ENCODE measurements at places on chromosomes 6 and 20.

GRCh38 chr6:149266659-149267058 is 50.9 kb upstream of the TAB2 start:
- DNase-seq = no peak

DNA sequence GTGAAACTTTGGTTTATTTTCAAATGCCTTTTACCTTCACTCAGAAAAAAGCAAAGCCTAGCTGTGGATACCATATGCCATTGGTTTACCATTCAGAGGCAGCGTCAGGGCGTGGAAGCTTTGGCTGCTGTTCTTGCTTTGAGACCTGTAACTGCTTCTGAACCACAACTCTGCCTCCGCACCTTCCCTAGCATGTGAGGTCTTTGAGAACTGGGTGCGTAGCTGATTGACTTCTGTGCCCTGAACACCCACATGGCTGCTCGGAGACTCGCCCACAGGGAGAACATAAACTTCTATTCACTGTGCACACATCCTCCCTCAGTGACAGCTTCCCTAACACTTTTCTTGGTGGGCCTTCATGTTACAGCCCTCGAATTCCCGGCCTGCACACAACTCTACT is 11.2 kb upstream of the CLDN20 start:
- no peak for DNase-seq

GRCh38 chr20:49562311-49563014 is 5.5 kb downstream of the PTGIS start:
- no peak for DNase-seq

GRCh38 chr6:166644681-166645080 is 17.6 kb upstream of the RPS6KA2 start:
- no peak for DNase-seq

- DNase-seq = no peak
Measured at GRCh38 chr20:40276301-40276700, 412.7 kb downstream of the MAFB start.

DNA sequence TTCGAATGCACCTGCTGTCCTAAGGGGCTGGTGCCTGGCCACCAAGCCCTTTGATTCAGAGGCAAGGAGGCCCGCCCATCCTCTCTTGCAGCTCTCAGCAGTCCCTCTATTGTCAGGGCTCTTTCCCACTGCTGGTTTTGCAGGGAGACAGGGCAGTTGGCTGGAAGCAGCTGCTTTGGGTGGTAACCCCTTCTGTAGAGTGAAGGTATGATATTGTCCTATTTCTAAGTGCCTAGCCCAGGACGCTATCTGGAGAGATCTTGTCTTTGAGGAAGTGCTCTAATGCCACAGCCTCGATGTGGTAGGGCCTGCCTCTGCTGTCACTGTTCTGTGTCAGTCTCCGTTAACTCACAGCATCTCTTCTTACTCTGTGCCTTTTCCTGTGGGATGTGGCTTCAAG is 5.6 kb downstream of the PLCG1 start:
- DNase-seq = no peak

DNA sequence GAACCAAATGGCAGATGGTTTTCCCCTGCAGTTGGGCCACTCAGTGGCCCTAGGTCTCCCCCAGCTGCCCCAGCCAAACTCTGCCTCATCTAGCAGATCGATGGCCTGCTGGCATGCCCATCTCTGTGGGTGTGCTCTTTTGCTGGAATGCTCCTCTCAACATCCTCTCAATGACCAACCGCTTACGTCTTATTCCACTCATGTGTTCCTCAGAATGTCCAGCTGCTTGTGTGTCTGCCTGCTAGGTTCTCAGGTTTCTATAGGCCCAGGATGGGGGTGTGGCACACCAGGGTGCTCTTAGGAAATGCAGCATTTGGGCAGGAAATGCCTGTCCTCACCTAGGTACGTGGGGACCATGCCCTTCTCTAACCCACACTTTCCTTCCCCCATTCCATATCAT is 509.9 kb upstream of the SYNCRIP start:
- no peak for DNase-seq

DNA sequence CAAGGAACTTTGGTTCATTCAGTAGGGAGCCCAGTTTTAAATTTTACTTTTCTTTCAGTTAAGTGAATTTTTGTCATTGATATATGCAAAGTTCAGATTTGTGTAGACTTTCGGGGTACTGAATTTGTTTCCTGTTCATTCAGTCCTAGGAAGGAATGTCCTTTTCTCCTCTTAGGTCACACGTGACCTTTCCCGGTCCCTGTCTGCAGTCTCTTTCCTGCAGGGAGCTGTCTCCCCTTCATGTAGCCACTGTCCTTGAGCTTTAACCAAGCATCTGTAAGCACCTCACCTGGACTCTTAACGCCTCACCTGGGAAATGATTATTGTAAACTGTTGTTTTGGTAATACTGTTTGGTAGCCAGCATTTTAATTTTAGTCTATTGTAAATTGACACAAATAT is 190.7 kb downstream of the ARID1B start:
- DNase-seq = no peak

GRCh38 chr6:2850538-2851113 is 9.0 kb upstream of the SERPINB1 start:
- DNase-seq = no peak

DNA sequence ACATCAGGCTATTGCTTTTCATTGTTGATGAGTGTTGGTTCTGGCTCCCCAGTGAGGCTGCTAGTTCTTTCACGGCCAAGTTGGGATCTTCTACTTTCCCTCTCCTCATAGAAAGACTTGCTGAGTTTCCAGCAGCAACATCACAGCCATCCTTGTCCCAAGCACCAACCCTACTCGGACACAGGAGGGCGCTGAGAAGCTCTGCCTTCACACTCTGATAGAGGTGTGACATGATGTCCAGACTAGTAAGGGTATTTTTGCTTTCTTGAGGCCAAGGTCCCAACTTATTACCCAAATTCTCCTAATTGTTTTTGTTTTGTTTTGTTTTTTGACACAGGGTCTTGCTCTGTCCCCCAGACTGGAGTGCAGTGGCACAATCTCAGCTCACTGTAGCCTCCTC is 3.0 kb upstream of the GCM1 start:
- no peak for DNase-seq

- no peak for DNase-seq
Measured at GRCh38 chr6:47188588-47189021, 121.1 kb downstream of the TNFRSF21 start.

GRCh38 chr6:150835620-150836019 is 29.9 kb upstream of the MTHFD1L start:
- no peak for DNase-seq

GRCh38 chr6:6704103-6705060 is 115.9 kb downstream of the LY86 start:
- DNase-seq = no peak

DNA sequence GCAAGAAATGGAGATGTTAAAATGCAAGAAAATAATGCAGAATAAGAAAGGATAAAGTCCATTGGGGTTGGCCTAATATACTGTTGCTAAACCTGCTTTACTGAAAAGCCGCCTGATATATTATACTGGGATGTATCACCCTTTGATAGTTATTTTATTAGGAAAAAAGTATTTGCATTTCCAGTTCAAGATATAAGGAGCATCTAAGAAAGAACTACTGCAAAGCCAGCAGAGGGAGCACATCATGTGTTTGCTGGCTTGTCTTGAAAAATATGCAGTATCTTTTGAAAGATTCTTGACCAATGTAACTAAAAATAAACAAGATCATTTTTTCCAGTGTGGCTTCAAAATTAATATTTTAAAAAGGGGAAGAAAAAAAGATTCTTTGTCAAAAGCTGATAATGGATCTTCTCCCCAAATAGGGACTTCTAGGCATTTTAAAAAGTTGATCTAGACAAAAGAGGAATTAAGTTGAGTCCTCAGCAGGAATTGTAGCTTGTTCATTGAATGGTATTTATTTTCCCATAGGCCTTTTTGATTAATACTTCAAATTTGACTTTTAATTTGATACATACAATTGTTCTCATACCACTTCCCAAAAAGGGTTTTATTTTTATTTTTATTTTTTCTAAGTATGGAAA is 214.9 kb downstream of the ZFAND3 start:
- no peak for DNase-seq

DNA sequence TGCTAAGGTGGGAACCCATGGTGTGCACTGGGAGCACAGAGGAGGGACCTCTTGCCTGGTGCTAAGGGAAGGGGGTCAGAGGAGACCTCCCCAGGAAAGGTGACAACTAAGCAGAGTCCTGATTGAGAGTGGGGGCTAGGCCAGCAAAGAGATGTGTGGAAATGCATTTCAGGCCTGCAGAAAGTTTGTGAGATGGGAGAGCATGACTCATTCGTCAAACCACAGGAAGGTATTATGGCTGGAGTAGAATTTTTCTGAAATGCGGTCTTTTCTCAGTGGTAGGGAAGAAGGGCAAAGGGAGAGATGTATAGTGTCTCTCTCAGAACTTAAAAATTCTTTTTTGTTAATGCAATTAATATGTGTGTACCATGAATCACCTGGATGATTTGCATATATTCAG is 23.6 kb upstream of the EDN1 start:
- no peak for DNase-seq

DNA sequence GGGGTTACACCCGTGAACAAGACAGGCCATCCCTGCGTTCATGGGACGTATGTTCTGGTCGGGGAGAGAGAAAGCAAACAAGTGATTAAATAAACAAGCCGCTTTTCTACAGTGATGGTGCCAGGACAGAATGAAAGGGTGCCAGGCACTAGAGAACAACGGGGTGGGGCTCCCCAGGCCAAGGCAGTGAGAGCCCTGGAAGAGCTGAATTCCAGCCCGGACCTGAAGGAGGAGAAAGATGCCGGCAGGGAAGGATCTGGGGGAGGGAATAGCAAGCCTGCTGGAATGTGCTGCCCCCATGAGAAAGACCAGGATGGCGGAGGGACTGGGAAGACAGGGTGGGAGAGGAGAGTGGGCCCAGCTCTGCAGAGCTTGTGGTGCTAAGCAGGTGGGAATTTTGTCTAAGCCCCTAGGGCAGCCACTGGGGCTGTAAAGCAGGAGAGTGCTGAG is 7.5 kb downstream of the SNAI1 start:
- DNase-seq = no peak

DNA sequence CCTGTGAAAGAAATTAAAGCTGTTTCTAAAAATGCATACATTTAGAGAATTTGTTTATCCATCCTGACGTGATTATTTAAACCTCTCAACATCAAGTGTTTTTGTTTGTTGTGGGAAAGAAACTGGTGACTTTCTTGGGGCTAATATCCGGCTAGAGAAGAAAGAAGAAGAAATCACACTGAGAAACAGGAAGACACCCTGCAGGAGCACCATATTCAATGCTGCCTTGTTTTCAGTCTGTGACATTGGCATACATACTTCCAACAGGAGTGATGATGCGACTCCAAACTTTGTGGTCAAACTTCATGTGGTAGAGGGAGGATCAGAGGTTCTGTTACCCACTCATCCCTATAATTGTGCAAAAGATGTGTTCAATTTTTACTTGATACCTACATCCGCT is 997.6 kb upstream of the CITED2 start:
- no peak for DNase-seq

GRCh38 chr6:158619922-158620801 is 24.4 kb downstream of the DYNLT1 start:
- no peak for DNase-seq

DNA sequence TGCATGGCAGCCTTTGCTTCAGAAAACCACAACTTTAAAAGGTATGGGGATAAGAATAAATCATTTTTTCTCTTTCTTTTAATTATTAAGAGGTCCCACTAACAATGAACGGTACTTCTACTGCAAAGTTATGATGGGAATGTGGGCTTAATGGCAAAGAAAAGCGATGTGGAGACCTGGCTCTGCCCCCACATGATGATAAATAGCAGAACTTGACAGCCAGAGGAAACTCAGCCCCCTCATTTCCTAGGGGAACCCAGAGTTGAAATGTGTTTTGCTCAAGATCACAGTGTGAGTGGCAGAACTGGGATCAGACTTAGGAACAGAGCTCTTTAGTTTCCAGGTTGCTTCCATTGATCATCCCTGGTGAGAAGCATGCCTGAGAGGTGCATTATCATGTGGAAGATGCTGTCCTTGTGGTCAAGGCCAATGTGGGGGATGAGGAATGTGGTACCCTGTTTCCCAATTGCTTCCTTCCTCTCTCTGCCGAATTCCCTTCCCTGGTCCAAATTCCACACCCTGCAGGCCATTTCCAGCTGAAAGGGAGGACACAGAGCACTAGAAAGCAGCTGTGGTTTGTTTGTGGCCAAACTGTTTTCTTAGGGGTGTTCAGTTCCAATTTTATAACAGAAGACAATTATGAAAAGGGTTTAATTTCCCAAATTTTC is 66.0 kb downstream of the BACH2 start:
- DNase-seq = no peak

- DNase-seq = no peak
Measured at GRCh38 chr6:127069659-127070279, 48.7 kb upstream of the RSPO3 start.

DNA sequence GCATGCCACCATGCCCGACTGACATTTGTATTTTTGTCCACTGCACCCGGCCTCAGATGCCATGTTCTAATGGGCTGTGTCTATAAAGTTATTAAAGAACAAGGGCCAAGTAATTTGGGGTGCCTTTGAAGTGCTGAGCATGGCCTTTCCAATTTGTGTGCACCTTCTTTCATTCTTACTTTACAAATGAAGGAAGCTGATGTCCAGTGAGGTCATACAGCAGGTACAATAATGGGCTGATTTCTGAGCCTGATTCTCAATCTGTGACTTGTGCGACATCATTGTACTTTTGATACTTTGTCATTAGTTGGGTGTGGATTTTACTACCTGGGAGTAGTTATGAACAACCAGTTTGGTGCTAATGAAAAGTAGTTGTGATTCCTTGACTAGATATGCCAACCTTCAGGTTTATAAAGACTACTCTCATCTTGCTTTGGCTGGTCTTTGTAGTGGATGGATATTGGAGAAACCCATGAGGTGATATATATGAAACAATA is 94.3 kb downstream of the JARID2 start:
- no peak for DNase-seq

- DNase-seq = no peak
Measured at GRCh38 chr20:48025051-48025515, 239.8 kb upstream of the SULF2 start.

DNA sequence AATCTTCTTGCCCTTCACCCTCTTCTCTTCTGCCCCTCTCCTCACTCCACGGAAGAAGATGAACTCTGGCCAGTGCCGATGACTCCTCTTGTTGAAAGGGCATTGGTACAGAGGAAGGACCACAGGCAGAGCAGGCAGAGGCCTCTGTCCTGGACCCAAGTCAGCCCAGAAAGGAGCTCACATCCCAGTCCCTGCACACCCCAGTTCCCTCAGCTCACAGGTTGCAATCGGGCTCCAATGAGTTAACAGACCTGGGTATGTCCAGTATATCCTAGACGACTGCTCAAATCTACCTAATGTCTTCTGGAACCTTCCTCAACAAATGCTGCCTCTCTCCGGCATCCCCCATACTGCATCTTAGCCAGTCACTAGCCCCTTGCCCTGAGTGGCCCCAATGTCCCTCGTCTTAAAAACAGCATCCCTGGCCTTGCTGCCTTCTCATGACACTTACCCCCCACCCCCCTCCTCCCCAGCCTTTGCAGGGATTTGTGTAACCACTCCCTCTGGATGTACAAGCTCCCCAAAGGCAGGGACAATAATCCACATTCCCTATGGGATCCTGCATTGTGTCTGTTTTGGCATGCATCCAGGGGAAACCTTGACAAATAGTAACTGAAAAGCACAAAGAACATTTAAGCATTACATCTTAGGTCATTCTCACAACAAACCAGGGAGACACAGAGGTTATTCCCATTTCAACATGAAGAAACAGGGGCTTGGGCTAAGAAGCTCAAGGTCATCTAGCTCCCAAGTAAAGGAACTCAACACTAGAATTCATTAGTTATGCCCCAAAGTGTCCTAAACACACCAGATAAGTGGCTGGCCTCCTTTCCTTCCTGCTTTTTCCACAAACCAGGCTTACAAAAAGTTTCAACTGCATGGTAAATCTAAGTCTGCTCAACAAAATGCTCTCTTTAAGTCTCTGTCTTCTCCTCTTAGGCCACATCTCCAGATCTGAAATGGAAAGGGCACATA is 45.1 kb downstream of the TRERF1 start:
- DNase-seq = no peak

- no peak for DNase-seq
Measured at GRCh38 chr6:138005846-138006245, 101.4 kb downstream of the PERP start.
